ENCODE measurements at places on chromosomes 12 and 14. TPM values are rescaled to one million over a fixed set of nuclear protein-coding genes. Genes with fewer than 3 reads are reported as not detected.
A peak's percentile ranks its signal among the peaks of the same experiment; 100 is the strongest.

- no peak for DNase-seq
Measured at GRCh38 chr14:88248606-88249005, 74.5 kb downstream of the KCNK10 start.

DNA sequence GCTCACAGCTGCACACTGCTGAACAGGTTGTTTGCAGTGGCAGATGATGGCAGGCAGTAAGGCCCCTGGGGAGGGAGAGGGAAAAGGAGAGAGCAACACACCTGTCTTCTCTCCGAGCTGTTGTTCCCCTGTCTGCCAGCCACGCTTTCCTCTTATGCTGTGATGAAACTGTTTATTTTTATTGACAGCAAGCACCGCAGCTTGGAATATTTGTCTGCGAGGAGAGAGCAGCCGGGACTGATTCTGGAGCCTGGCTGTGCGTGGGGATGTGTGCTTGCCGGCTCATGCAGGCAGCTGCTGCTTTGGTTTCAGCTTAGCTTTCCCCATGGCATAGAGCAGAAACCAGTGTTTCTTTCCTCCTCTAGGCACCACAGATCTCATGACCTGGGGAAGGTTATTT lies 58.7 kb upstream of the KCNA5 start:
- DNase-seq = no peak

- peak; percentile 57 for DNase-seq
Measured at GRCh38 chr14:58299401-58300330, 1.3 kb downstream of the ARID4A start.

The FOXA1 gene
- total RNA-seq = 87.7 TPM

The FAM216A gene
- total RNA-seq = 1.6 TPM

The LRRC43 gene
- total RNA-seq = 0.57 TPM

The SYNE3 gene
- total RNA-seq = 9.5 TPM

The KLRF1 gene
- 0.61 TPM for total RNA-seq

The GALC gene
- total RNA-seq = 27.4 TPM

The TWF1 gene
- 149 TPM for total RNA-seq

The TEX52 gene
- total RNA-seq = not detected
